Stimulated activated CD4-positive, alpha-beta T cell treated with anti-CD3 and anti-CD28 coated beads, TNF-alpha, amount 100 ng/mL, for 24 hours (primary cell): ENCODE measurements at places on chromosomes 7 and 10.

GRCh38 chr7:143979998-143980397, 20.1 kb upstream of the OR6B1 start:
- no peak for DNase-seq

DNA sequence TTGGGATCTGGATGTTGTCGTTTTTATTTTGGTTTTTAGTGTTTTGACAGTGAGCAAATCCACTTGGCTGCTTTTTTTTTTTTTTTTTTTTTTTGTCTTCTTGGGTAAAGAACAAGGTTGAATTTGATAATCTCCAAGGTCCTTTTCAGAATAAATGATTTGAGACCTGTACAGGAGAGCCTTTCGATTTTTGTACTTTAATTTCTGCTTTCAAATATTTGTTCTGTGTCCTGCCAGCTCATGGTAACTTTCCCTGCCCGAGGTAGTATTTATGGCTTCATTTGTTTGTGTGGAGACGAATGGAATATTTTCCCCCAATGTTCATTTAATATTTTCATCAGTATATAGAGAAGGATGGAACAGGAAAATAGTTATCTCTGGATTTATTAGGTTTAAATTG, 19.9 kb downstream of the WAC start:
- no peak for DNase-seq

DNA sequence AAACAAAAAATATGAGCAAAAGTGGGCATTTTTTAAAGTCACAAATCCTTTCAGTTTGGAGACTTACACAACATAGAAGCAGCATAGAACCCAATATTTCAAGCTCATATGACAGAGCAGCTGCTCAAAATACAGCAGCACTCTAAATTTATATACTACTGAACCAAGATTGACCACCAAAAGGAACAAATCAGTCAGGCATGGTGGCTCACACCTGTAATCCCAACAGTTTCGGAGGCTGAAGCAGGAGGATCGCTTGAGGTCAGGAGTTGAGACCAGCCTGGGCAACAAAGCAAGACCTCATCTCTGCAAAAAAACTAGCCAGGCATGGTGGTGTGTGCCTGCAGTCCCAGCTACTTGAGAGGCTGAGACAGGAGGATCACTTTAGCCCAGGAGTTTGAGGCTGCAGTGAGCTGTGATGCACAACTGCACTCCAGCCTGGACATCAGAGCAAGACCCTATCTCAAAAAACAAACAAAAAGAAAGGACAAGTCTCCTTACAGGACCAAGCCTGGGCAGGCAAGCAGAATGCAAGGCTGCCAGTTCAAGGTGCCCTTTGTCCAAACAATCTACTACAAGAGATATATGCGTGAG, 40.0 kb downstream of the PARD3 start:
- no peak for DNase-seq

GRCh38 chr10:103845972-103846371, 9.4 kb downstream of the SH3PXD2A start:
- no peak for DNase-seq

GRCh38 chr7:101743241-101743994, 74.0 kb upstream of the CUX1 start:
- peak; percentile 28 for DNase-seq

DNA sequence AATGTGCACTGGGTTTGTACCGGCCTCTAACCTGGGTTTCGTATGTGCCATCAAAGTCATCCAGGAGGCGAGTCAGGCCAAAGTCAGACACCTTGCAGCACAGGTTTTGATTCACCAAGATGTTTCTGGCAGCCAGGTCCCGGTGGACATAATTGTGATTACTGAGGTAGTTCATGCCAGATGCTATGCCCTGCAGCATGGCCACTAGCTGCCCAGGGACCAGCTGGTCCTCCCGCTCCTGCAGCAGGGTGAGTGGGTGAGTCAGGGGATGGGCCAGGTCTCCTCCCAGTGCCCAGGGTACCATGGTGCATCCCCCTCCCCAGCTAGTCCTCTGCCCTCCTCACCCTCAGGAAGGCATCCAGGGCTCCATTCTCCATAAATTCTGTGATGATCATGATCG, 13.6 kb downstream of the ZYX start:
- DNase-seq: no peak

DNA sequence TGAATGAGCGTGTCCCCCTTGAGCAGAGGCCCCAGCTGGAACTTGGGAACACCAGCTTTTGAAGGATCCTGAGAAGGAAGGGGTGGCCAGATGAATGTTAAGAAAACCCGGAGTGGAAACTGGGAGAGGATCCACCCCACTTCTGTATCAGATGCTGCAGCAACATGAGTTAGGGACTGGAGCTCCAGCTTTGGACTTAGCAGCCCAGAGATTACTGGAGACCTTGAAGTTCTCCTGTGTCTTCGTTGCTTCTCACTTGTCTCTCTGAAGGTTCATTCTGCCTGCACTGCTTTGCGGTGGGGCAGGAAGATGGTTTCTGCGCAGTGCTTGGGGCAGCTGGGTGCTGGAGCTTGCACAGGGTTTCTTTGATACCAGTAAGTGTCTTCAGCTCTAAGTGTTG, 9.3 kb downstream of the TMEM248 start:
- no peak for DNase-seq

DNA sequence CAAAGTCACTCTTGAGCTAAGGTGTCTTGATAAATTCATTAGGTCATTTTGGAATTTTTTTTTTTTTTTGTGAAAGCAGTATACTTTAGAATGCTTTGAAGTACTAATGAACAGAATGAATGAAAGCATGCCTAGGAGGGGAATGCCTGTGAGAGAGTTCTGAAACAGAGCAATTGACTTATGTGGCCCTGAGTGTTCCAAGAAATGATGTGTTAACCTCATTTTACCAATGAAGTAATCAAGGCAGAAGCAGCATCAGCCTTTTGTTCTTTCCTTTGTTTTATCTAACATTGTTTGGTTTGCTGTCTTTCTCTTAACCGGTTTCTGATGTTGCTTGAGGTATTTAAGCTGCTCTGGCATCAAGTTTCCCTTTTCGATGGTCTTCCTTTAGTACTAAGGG, 154.6 kb upstream of the HGF start:
- no peak for DNase-seq

- no peak for DNase-seq
These were observed 38.3 kb upstream of the GHITM start for GRCh38 chr10:84101042-84101441.

GRCh38 chr7:70679661-70680060, 452.3 kb upstream of the GALNT17 start:
- no peak for DNase-seq

- DNase-seq: no peak
These were observed at the start of gene GPR85 for GRCh38 chr7:113086431-113086888. Gene GPR85, minus strand, starts transcription at chr7:113086827. Its CDS starts 2,106 bp downstream, at chr7:113084721.

- DNase-seq: no peak
These were observed 231.3 kb upstream of the MKLN1 start for GRCh38 chr7:131096267-131096927.

DNA sequence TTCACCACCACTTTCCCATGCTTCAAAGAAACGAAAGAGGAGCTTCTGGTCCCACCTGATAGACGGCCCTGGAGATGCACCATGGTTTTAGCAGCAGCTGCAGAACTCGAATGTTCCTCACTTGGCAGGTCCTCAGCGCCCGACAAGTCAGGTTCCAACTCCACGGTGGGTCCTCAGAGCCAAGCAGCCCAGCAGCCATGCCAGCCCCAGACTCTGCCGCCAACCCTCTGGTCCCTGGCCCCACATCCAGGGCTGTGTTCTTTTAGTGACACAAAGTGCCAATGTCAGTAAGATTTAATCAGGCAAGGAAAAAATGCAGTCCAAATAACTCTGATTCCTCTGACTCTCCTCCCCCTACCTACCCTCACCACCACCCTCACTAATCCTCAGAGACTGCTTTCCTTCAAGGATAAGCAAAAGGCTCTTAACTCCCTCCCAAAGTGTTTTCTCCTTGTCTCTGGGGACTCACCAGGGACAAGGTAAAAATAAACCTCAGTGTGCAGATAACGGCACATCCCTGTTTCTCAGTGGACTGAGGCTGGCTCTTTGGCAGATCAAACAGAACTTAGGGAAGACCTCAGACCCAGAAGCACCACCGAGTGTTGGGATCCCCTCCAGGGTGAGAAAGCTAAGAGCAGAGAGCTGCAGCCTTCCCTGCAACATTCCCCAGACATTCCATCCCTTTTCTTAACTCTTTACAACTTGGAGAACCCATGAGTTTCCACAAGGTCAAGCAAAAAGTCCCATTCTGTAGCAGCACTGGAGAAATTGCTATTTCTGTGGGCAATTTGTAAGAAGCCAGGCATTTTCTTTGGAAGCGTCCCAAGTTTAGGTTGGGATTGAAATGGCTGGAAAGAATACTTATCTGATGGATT, 358.9 kb downstream of the FRMD4A start:
- no peak for DNase-seq

GRCh38 chr10:48590945-48591344, 13.9 kb downstream of the ARHGAP22 start:
- DNase-seq: no peak

DNA sequence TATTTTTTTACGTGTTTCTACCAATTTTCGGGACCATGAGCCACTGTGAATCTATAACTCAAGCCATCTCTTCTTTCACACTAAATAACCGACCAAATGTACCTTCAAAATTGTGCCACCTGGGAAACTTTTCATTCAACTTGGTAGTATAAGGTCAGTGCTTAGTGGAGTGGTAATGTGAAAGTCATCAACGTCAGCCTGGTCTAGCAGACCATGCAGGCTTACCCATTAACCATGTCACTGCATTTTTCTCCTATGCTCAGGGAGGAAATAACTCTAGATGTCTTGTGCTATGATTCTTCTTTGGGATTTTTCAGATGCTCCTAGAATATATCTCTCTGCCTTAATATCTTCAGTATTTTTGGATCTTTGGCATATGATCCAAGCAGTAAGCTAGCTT, 1075.4 kb upstream of the POT1 start:
- DNase-seq: no peak

DNA sequence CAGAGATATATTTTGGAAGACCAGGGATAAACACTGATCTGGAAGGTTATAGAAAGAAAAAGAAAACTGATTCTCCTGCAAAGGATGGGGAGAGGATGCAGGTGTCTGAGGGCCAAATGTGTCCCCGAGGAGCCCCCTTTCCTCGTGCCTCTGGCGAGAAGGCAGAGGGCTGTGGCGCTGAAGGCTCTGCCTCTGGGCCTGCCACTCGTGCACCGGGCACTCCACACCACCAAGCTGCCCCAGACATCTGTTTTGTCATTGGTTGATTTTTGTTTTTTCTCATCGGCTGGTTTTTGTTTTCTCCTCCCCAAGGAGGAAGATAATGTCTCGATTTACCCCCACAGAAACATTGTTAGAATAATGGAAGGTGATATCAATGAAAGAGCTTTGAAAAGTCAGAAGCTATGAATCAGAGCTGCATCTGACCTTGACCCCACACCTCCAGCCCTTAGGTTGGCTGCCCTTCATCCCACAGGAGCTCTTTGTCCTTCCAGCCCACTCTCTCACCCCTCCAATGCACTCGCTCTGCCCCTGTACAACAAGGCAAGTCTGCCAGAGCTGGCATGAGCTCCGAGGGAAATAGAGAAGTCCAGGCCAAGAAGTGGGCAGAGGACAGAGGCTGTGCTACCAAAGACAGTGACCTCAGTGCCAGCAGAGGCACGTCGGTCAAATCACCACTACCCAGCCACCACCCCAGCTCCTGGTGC, 124.8 kb downstream of the TCERG1L start:
- DNase-seq: no peak

GRCh38 chr7:41933427-41933826, 230.5 kb upstream of the INHBA start:
- no peak for DNase-seq

DNA sequence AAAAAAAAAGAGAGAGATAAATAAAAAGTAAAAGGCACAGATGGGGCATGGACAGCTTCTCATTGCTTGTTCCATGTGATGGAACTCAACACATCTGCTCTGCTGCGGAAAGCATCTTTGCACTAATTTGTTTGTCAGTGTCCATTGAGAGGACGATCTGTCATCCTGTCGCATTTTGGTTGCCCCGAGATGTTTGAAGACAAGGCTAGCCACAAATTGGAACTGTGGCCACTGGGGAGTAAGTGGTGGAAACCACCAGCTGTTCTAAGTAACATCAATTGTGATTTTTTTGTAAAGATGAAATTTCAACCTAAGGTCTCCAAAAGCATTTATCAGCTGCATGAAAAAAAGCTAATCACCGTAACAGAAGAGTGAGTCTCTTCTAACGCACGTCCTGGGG, 312.7 kb downstream of the ADARB2 start:
- DNase-seq: no peak

- no peak for DNase-seq
These were observed 562 bp upstream of the ADGRA1 start for GRCh38 chr10:133087045-133087678.

GRCh38 chr7:88306590-88307048, at the start of gene STEAP4:
Gene STEAP4, minus strand, starts transcription at chr7:88306894. Its CDS starts 22,625 bp downstream, at chr7:88284269.
- DNase-seq: no peak

- DNase-seq: no peak
These were observed 322.8 kb downstream of the MAGI2 start for GRCh38 chr7:79130715-79131114.

DNA sequence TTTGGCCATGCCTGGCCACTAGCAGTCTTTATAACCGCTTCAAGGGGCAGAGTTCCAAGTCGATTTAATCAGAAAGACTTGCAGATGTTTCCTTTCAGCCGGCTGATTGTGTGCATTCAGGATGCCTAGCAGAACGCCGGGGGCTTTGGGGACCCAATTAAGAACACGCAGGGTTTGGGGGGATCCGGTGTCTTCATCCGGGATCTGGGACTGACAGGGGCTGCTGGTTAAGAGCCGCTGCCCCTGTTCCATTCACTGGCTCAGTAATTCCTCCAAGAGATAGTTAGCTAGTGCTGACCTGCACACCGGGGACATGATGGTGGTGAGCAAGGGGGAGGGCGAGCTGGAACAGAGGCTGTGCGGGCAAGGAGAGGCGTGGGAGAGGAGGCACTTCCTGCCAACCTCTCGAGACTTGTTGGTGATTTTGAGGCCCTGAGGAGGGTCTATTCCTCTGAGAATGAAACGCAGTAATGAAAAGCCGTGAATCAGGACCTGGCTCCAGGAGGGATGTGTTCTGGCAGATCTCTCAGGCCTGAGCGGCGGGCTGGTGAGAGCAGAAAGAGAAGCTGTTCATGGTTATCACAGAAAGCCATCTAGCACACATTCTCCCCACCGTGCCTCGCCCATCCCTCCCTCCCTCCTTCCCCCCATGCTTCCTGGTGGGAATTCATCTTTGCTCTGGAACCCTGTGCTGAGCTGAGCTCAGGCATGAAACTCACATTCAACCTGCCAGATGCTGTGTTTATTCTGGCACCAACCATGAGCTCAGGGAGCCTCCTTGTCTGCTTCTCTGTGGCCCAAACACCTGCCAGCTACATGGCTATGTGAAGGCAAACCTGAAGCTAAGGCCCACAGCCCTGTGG, 152.0 kb downstream of the CCDC3 start:
- no peak for DNase-seq

- DNase-seq: no peak
These were observed 213.0 kb upstream of the INHBA start for GRCh38 chr7:41915871-41916270.
